ENCODE measurements at places on chromosomes 3 and 15. TPM values are rescaled to one million over a fixed set of nuclear protein-coding genes. Genes with fewer than 3 reads are reported as not detected.

Gene GOLGA8H
- 1.7 TPM for total RNA-seq

Gene INTS14
- 28.3 TPM for total RNA-seq

Gene IL1RAP
- total RNA-seq: 5.7 TPM

- no peak for DNase-seq
- no peak overlapping the region for H3K27ac ChIP-seq
- H3K4me3 ChIP-seq: no peak overlapping the region
- no peaks in the 10 kb centered on the region for H3K27me3 ChIP-seq
Observed at GRCh38 chr15:22880068-22880980, 41.9 kb downstream of the NIPA2 start.

- peak within 1 kb of the TSS; percentile 79 for H3K4me3 ChIP-seq
- peak within 1 kb of the TSS; percentile 57 for H3K27ac ChIP-seq
- no peaks in the 10 kb centered on the region for H3K27me3 ChIP-seq
- DNase-seq: peak; percentile 68
- peaks cover 19% of the 10 kb centered on the region for H3K4me1 ChIP-seq
- no peaks in the 10 kb centered on the region for H3K36me3 ChIP-seq
Observed at GRCh38 chr3:122021811-122022401, at the start of gene ILDR1. Gene ILDR1, minus strand, starts transcription at chr3:122022247. Its CDS starts 170 bp downstream, at chr3:122022077.

DNA sequence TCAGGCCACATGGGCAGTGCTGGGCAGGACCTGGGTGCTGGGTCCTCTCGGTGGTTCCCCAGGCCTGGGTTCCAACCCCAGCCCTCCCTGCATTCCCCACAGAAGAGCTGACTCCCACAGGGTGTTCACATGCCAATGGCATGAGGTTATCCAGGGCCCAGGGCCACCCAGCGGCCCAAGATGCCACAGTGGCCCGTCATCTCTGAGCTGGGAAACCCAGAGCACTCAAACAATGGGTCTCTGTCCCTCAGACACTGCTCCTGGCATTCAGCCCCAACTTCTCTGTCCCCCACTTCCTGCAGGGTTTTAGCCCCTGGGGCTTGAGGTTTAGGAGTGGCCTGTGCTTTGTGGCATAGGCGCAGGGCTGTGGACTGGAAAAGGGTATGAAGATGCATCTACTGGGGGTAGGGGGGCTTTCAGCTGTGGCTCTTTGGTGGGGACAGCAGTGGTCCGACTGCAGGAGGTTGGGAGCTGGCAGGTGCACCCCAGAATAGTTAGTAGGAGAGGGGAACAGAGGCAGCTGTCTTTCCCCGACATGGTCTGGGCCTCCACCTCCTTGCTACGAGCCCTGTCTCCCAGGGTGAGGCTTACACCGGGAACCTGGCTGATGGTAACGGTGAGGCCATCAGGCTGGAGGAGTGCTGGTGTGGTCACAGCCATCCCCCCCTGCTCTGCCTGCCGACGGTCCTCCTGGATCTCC, 1.7 kb downstream of the CCDC9B start:
- H3K27ac ChIP-seq: no peak overlapping the region
- peaks cover 5% of the 10 kb centered on the region for H3K27me3 ChIP-seq
- no peak overlapping the region for H3K4me3 ChIP-seq
- DNase-seq: no peak

- H3K27me3 ChIP-seq: no peaks in the 10 kb centered on the region
- H3K4me1 ChIP-seq: peaks cover 9% of the 10 kb centered on the region
- H3K27ac ChIP-seq: no peak overlapping the region
- no peak overlapping the region for H3K4me3 ChIP-seq
- H3K36me3 ChIP-seq: peaks cover 3% of the 10 kb centered on the region
Observed at GRCh38 chr3:76400141-76400540, 614.8 kb upstream of the ZNF717 start.

DNA sequence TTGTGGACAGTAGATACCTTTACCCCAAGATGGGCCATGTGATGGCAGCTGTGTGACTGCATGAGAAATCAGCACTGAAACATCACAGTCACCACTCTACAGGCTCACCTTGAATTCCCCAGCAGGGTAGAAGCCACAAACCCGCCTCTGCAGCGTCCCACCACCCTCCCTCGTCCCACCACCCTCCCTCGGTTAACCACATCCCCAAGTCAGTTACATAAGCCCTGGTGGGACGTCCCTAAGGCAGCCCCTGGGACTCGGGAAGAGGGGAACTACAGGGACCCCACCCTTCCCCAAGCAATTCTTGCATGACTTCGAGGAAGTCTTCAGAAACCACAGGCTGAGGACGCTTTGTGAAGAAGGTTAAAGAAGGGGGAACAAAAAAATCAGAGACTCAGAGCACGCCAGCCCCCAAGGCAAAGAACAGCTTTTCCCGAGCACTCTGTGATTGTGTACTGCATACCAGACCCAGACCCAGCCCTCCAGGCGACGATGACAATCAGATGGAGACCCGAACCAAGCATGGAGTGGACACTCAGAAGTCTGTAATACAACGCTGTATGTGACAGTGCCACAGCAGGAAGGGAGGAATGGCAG, 60.5 kb downstream of the SH3BP5 start:
- H3K27me3 ChIP-seq: no peaks in the 10 kb centered on the region
- no peak for DNase-seq
- H3K4me1 ChIP-seq: no peaks in the 10 kb centered on the region
- no peak overlapping the region for H3K4me3 ChIP-seq

DNA sequence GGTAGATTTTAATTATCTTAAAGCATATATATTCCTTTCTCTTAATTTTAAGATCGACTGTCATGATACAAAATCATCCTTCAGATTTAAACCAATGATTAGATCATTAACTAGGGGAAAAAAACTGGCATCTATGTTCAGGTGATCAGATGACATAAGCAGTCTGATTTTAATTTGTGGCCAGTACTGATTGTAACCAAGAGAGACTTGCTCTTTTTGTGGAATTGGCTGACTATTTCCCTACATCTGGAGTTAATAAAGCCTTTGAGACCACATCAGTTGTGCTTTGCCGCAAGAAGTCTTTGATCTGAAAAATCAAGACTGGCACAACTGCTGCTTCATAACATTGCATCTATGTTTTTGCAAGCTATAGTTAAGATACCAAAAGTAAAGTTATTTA, 148.4 kb upstream of the CGNL1 start:
- H3K4me3 ChIP-seq: no peak overlapping the region
- H3K27ac ChIP-seq: peak overlapping the region; percentile 57
- peaks cover 6% of the 10 kb centered on the region for H3K36me3 ChIP-seq
- H3K27me3 ChIP-seq: no peaks in the 10 kb centered on the region
- peaks cover 31% of the 10 kb centered on the region for H3K4me1 ChIP-seq
- DNase-seq: no peak

- no peak for DNase-seq
- no peaks in the 10 kb centered on the region for H3K4me1 ChIP-seq
- no peaks in the 10 kb centered on the region for H3K36me3 ChIP-seq
- peaks cover 3% of the 10 kb centered on the region for H3K27me3 ChIP-seq
- H3K4me3 ChIP-seq: no peak overlapping the region
Observed at GRCh38 chr3:50583897-50584296, 14.6 kb downstream of the HEMK1 start.

GRCh38 chr3:50503504-50504342, at the start of gene CACNA2D2:
Gene CACNA2D2, minus strand, starts transcription at chr3:50503634. Its CDS starts 211 bp downstream, at chr3:50503423.
- H3K27me3 ChIP-seq: peaks cover 39% of the 10 kb centered on the region
- peak; percentile 79 for DNase-seq
- peaks cover 15% of the 10 kb centered on the region for H3K4me1 ChIP-seq
- H3K36me3 ChIP-seq: no peaks in the 10 kb centered on the region
- peak within 1 kb of the TSS; percentile 73 for H3K4me3 ChIP-seq

- H3K27ac ChIP-seq: no peak overlapping the region
- DNase-seq: no peak
- H3K27me3 ChIP-seq: peaks cover 16% of the 10 kb centered on the region
- H3K4me3 ChIP-seq: peak overlapping the region; percentile 99
- no peaks in the 10 kb centered on the region for H3K36me3 ChIP-seq
Observed at GRCh38 chr3:39108200-39108710, 775 bp downstream of the TTC21A start.

GRCh38 chr3:14300721-14301399, 101.5 kb upstream of the SLC6A6 start:
- no peak overlapping the region for H3K27ac ChIP-seq
- peaks cover 3% of the 10 kb centered on the region for H3K27me3 ChIP-seq
- H3K4me3 ChIP-seq: no peak overlapping the region
- no peaks in the 10 kb centered on the region for H3K36me3 ChIP-seq
- DNase-seq: no peak
- peaks cover 29% of the 10 kb centered on the region for H3K4me1 ChIP-seq

DNA sequence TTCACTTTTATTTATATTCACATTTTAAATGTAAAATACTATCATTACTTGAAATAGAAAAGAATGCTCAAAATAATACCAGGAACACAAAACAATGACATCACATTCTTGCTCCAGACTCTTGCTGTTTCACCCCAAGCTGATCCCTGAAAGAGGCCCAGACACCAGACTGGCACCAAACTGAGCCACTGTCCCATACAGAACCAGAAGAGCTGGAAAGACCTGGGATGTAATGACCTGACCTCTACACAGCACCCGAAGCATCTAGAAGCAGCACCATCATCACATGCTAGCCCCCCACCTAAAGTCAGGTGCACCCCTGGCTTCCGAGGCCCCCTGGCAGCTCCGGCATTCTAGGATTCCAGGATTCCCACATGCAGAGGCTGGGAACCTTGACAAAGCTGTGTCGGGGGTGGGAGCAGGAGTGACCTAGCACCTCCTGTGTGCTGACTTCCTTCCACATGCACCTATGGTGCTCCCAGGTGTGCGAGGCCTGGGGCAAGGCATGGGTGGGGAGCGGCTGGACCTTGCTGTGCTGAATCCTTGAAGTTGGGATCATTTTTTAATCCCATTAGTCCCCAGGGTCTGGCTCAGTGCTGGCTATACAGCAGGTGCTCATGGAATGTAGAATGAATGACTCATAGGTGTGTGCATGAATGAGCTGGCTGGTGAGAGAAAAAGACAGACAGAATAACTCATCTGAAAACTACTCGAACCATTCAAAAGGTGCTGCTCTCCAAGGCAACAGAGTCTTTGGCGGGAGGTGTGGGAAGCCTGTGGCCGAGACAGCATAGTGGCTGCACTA, 144.7 kb upstream of the IQSEC1 start:
- no peaks in the 10 kb centered on the region for H3K27me3 ChIP-seq
- DNase-seq: no peak
- peaks cover 13% of the 10 kb centered on the region for H3K4me1 ChIP-seq
- peak overlapping the region; percentile 15 for H3K27ac ChIP-seq
- H3K4me3 ChIP-seq: no peak overlapping the region
- H3K36me3 ChIP-seq: no peaks in the 10 kb centered on the region
